SIG-M5 (cell line): ENCODE measurements at places on chromosomes 1 and 21.

- DNase-seq: no peak
Measured at GRCh38 chr1:17545356-17545755, 5.9 kb downstream of the ARHGEF10L start.

GRCh38 chr1:228410015-228410414 lies 3.4 kb upstream of the TRIM11 start:
- DNase-seq: no peak

GRCh38 chr1:94000510-94001282 lies 91.5 kb upstream of the GCLM start:
- DNase-seq: no peak

DNA sequence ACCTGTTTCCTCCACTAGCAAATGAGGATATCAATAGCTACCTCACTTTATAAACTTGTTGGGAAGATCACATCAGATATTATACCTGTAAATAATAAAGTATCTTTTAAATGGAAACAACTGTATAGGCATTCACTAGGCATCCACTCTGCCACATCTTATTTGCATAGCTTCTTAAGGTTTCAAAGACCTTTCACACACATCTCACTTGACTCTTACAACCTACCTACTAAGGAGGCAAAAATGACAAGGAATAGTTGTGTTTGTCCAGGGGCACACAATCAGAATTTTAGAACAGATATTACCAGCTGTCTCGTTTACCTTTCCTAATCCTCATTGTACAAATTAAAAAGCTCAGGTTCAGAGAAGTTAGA lies 51.5 kb downstream of the VANGL2 start:
- DNase-seq: no peak

- DNase-seq: no peak
Measured at GRCh38 chr1:4796161-4797015, 142.0 kb downstream of the AJAP1 start.

DNA sequence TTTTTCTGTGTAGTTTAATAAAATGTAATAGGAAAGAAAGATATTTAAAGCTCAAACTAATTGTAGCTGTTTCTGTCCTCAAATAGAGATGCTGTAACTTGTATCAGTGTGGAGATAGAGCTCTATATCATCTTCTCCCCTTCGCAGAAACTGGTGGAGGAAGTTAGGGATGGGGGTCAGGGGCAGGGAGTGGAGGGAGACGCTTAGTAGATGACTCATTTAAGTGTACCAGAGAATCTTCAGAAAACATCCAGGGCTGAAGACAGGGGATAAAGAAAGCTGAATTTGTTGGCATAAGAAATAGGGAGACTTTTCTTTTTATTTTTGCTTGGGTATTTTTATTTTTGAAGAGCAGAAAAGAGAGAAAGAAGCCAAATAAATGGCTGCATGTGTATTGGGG lies 282.6 kb upstream of the DPYD start:
- no peak for DNase-seq

- DNase-seq: no peak
Measured at GRCh38 chr1:59361766-59362165, 64.9 kb downstream of the FGGY start.

DNA sequence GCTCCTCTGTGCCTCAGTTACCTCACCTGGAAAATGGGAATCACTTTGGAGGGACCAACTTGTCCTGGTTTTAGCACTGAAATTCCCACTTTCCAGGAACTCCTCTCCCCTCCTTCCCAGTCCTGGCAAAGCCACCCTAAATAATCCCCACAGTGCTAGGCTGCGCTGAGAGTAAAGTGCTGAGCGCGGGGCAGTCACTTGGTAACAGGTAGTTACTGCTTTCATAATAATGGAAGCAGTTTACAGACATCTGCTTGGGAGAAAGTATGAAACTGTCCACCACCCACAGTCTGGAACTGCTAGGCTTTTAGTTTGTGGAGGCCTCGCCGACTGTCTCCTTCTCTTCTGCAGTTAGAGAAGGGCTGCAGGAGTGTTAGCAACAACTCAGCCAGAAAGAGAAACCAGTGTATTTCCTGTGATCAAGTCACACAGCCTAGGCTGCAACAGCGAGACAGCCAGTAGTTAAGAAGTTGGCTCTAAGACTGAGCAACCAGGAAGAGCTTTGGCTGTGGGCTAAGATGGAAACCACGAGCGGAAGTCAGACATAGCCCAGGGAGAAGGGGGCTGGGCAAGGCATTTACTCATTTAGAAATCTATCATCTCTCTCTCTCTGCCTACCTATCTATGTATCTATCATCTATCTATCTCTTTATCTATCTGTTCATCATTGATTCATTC lies 30.8 kb upstream of the ABCG1 start:
- peak; percentile 62 for DNase-seq

- DNase-seq: no peak
Measured at GRCh38 chr1:213657013-213657412, 330.8 kb upstream of the PROX1 start.
